ENCODE measurements at places on chromosomes 2 and 18.

- DNase-seq, result no peak
Observed at GRCh38 chr2:145038041-145038525, 518.2 kb upstream of the ZEB2 start.

GRCh38 chr2:136281281-136282114 lies 163.5 kb upstream of the CXCR4 start:
- DNase-seq, result no peak

DNA sequence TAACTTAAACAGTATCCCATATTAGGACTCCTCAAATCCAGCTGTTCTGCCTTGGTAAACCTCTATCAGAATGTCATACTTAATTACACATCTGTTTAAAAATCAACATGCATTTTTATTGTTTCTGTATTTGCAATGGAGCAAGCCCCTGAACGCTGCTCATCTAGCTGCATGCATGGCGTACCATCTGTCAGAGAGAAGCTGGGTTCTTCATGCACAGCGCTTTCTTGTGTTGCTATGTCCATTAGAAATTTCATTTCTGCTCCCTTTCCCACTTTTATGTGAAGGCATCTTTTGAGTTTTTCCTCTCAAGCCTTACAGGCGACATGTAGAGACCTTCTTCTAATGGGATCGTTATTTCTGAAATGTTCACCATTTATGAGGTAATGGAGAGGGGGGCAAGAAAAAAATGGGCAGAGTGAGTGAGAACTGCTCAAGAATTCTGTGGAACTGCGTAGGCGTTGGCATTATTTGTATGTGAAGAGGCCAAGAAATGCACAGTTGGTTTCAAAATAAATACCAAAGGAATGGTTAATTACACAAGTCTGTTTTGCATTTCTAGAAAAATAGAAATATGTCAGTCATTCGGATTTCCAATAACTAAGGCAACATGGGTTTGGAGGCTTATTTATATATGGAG lies 31.6 kb downstream of the INSIG2 start:
- no peak for DNase-seq

DNA sequence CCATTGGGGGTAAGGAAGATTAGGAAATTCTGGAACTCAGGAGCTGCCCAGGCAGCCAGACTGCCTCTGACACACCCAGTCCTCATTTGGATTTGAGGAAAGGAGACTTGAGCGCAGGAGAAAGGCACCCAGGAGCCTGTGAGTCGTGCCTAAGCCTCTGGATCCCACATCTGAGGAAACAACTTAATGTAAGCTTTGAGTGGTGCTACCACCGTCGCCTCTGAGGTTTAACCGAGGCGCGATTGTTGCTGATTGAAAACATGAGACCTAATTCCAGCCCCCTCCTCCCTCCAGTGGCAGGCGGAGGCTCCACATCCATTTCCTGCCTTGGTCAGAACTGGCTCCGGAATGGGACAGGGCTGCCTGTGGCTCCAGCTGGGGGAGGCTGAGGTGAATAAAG lies 176.7 kb upstream of the PKDCC start:
- no peak for DNase-seq

- no peak for DNase-seq
Observed at GRCh38 chr18:74303936-74304335, 11.7 kb upstream of the C18orf63 start.

- no peak for DNase-seq
Observed at GRCh38 chr18:56455141-56455540, 183.3 kb downstream of the TXNL1 start.

Measured in cortex of kidney (tissue), 1 donor.